Effector memory CD4-positive, alpha-beta T cell (primary cell): ENCODE measurements at places on chromosomes 6 and 20.

DNA sequence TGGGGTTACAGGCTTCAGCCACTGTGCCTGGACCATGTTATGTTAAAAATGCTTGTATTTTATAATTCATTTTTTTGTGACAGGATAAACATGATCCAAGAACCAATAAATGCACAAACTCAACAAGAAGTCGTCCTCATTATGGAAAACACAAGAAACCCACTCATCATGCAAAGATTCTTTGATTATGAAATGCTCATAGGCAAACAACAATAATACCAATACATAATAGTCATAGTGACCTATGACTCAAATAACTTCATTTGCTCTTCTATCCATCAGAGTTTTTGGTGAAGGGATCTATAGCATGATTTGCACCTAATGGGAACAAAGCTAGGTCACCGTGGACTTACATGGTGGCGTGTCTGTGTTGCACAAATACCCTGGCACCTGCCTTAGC is 217.1 kb upstream of the THEMIS start:
- no peak for DNase-seq

DNA sequence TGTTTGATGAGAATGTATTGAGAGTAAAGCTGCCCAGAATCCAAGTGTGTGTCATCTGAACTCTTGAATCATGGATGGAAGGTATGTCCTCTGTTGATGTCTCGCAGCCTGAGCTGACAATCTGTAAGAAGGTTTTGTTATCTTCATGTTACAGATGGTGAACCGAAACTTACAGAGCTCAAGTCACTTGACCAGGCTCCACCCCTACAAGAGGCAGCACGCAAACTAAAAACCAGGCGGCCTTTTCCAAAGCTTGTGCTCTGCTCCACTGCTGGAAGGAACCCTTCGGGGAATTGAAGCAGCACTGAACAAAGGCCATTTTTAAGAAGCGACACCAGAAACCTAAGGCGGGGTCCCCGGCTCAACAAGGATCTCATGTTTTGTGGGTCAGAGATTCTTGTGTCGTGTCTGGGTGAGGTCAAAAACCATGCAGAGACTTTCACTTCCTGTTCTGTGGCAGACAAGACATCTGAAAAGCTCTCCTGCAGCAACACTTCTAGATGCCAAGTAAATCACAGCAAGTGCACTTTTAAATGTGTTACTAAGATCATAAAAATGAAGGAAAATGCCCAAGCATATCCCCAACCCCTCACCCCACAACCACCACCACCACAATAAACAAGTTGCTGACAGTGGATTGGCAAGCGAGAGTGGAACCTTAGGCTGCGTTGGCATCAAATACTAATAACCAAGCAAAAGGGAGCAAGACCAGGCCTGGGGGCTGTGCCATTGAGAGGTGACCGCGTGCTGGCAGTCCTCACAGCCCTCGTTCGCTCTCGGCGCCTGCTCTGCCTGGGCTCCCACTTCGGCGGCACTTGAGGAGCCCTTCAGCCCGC is 27.3 kb downstream of the NQO2 start:
- no peak for DNase-seq

GRCh38 chr20:25484911-25485511 is 77.5 kb downstream of the GINS1 start:
- no peak for DNase-seq

- DNase-seq: no peak
These were observed 978 bp downstream of the AURKA start for GRCh38 chr20:56391037-56391436.
